ENCODE measurements at places on chromosomes 6 and 20. TPM values are rescaled to one million over a fixed set of nuclear protein-coding genes. Genes with fewer than 3 reads are reported as not detected.

The CCM2L gene
- 0.92 TPM for total RNA-seq

The VGLL2 gene
- total RNA-seq: not detected

The TCF15 gene
- total RNA-seq: not detected

The SLC17A9 gene
- 8.1 TPM for total RNA-seq

The SLC4A11 gene
- 27.5 TPM for total RNA-seq

Measured in OCI-LY7 (cell line).